ENCODE measurements at places on chromosomes 3 and 15. TPM values are rescaled to one million over a fixed set of nuclear protein-coding genes. Genes with fewer than 3 reads are reported as not detected.

CACNA2D2 gene
- 0.80 TPM for total RNA-seq

FANCD2 gene
- total RNA-seq, result 85.1 TPM

HYAL1 gene
- total RNA-seq, result 0.35 TPM

LHFPL4 gene
- not detected for total RNA-seq

IQCF5 gene
- not detected for total RNA-seq

Data from activated naive CD8-positive, alpha-beta T cell treated with anti-CD3 and anti-CD28 coated beads for 36 hours (primary cell).